NCI-H748 treated with DMSO at 0.1 percent for 48 hours (cell line): ENCODE measurements at places on chromosomes 7 and 10.

DNA sequence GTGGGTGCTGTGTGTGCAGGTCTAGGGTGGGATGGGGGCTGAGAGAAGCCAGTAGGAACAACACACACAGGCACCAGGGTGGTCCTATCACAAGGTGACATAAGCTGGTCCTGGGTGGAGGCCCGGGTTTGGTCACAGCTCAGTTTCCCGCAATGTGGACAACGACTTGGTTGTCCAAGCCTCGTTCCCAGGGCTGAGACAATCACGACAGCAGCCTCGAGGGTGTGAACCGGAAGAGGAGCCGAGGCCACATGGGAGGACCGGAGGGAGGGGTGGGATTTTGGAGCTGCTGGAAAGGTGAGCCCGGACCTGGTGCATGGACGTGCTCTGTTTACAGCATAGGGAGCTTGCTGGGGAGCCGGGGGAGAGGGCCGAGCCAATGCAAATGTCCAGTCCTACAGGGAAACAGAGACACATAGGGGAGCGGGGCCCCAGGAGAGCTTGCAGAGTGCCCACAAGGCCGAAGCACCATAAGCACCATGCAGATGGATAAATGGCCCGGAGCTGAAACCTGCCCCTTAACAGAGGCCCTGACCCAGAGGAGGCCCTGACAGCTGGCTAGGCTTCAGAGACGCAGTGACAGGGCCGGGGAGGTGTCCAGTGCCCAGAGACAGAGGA lies 92.8 kb downstream of the PRKAG2 start:
- no peak for DNase-seq

GRCh38 chr10:75548356-75548755 lies 116.9 kb downstream of the LRMDA start:
- no peak for DNase-seq

DNA sequence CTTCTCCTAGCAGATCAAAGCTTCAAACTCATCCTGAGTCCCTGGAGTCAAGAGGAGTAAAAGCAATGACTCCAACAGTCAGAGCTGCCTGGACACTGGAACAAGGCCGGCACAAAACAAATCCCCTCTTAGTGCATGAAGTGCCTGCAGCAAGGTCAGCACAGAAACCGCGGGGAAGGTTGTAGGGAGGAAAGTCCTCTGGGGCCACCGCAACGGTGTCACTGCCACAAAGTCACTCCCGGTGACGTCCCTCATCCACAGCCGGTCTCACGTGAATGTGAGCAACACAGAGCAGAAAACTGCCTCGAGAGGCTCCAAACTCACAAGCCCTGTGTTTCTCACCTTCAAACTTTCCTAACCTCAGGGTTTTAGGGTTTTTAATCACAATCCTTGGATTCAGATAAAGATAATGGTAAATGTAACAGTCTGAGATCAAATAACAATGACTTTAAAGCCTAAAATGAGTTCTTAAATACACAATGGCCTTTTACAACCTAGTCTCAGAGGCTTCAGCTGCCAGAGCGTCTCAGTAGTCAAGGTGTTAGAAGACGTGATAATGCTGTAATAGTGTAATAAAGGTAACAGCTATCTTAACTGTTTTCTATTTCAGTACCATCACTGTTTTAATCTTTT lies 274.3 kb downstream of the ZMYND11 start:
- DNase-seq = no peak

GRCh38 chr7:36821617-36822016 lies 97.3 kb upstream of the AOAH start:
- DNase-seq = no peak

DNA sequence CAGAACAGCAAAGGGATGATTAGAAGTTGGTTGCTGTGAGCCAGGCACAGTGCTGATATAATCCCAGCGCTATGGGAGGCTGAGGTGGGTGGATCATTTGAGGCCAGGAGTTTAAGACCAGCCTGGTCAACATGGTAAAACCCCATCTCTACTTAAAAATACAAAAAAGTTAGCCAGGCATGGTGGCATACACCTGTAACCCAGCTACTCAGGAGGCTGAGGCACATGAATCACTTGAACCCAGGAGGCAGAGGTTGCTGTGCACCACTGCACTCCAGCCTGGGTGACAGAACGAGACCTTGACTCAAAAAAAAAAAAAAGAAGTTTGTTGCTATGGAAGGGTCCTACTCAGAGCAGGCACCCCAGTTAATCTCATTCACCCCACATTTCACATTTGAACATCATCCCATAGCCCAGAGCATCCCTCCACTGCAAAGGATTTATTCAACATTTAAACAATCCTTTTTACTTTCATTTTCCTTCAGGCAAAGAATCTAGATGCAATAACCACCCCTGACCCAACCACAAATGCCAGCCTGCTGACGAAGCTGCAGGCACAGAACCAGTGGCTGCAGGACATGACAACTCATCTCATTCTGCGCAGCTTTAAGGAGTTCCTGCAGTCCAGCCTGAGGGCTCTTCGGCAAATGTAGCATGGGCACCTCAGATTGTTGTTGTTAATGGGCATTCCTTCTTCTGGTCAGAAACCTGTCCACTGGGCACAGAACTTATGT lies 4.1 kb downstream of the IL6 start:
- DNase-seq = no peak

- DNase-seq = no peak
Measured at GRCh38 chr7:142383841-142384492, 126.1 kb upstream of the PRSS58 start.

DNA sequence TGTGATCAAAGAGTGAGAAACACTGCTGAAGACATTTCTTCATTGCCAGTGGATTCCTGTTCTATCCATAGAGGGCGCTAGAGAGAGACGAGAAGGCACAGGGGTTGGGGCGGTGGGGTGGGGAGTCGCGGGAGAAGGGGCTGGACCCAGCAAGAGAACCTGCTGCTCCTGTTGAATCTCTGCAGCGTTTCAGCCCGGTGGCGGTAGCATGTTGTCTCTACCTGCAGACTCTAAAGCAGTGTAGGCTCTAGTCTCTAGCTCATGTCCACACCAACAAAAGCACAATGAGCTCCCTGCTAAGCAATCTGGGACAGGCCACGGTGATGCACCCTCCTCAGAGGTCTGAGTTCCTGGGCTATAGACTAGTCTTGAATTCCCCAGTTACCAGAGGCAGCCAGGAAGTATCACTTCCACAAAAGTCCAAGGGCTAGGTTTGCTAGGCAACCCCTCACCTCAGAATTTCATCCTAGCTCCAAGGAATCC lies 167.7 kb downstream of the DGKB start:
- DNase-seq = no peak
